ENCODE measurements at places on chromosomes 1 and 21.

GRCh38 chr1:27519331-27520258 is 29.6 kb upstream of the WASF2 start:
- no peak for DNase-seq

GRCh38 chr1:36411674-36412648 is 14.3 kb upstream of the LSM10 start:
- no peak for DNase-seq

- no peak for DNase-seq
Observed at GRCh38 chr21:45438391-45439145, 33.6 kb downstream of the COL18A1 start.

- DNase-seq: no peak
Observed at GRCh38 chr1:82486468-82486867, 685.7 kb downstream of the ADGRL2 start.

DNA sequence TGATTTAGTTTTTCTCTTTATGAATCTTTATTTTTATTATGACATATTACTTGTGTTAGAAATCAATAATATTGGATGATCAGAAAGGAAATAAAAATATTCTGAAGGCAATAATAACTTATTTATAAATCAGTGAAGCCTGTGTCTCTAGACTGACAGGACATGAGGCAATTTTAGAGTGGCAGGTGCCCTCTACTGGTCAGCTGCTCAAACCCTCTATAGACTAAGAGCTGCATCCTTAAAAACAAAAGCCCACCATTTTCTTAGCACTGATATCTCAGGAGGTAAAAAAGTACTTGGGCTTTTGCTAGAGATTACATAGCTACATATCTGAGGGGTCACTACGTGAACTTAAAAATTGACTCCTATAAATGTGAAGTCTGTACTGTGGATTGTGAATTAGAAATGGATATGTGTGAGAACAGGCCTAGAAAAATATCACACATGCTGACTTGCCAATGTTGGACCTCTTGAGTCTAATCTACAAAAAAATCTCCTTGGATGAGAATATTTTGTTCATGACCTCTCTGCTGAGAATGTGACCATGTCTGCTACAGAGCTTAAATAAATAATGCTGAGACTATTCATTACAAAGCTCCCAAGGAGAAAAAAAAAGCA is 597.9 kb upstream of the ADAMTS5 start:
- no peak for DNase-seq

- DNase-seq: no peak
Observed at GRCh38 chr1:43590388-43590925, 59.5 kb upstream of the KDM4A start.

All from T follicular helper cell (primary cell).